ENCODE measurements at places on chromosomes 1 and 21. TPM values are rescaled to one million over a fixed set of nuclear protein-coding genes. Genes with fewer than 3 reads are reported as not detected.
A peak's percentile ranks its signal among the peaks of the same experiment; 100 is the strongest.

Gene LRRC7
- polyA plus RNA-seq = 5.1 TPM

Gene LCE2B
- polyA plus RNA-seq = not detected

Gene TTC39A
- 19.2 TPM for polyA plus RNA-seq

DNA sequence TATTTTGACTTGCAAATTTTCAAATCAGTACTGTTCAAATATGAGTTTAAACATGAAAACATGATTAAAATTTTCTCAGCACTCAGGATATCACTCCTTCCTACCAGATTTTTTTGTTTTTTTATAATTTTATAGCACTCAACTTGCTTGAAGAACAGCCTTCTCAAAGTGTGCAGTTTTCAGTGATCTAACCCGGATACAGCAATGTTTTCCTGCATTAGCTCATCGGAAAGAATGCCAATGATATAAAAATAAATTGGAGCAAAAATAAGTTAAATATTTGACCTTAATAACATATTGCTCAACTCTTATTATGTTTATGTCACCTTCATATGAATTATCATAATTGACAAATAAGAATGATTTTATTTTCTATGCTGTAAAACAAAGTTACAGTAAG lies 766.8 kb downstream of the USP25 start:
- DNase-seq = no peak
- no peaks in the 10 kb centered on the region for H3K36me3 ChIP-seq
- H3K4me1 ChIP-seq = no peaks in the 10 kb centered on the region
- no peak overlapping the region for H3K4me3 ChIP-seq

GRCh38 chr1:109832945-109833344 lies 69.2 kb upstream of the EPS8L3 start:
- no peak overlapping the region for H3K4me3 ChIP-seq
- H3K36me3 ChIP-seq = no peaks in the 10 kb centered on the region
- H3K27me3 ChIP-seq = no peaks in the 10 kb centered on the region

DNA sequence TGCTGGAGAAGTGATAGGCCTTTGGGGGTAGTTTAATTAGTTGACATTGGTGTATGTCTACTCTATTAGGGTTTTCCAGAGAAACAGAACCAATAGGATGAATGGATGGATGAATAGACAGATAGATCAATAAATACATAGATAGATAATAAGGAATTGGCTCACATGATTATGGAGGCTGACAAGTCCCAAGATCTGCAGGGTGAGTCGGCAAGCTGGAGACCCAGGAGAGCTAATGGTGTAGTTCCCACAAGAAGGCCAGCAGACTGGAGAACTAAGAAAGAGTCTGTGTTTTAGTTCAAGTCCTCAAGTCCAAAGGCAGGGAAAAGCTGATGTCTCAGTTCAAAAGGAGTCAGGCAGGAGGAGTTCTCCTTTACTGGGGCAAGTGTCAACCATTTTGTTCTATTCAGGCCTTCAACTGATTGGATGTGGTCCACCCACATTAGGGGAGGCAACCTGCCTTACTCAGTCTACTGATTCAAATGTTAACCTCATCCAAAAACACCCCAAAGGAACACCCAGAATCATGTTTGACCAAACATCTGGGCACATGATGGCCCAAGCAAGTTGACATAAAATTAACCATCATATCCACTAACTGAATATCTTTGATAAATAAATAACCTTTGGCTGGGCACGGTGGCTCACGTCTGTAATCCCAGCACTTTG lies 4.5 kb upstream of the SDE2 start:
- no peak overlapping the region for H3K4me3 ChIP-seq
- no peaks in the 10 kb centered on the region for H3K36me3 ChIP-seq
- no peak for DNase-seq

- H3K27ac ChIP-seq = no peak overlapping the region
- H3K27me3 ChIP-seq = no peaks in the 10 kb centered on the region
- no peaks in the 10 kb centered on the region for H3K36me3 ChIP-seq
- DNase-seq = peak; percentile 76
- peaks cover 49% of the 10 kb centered on the region for H3K4me1 ChIP-seq
- no peak overlapping the region for H3K4me3 ChIP-seq
Observed at GRCh38 chr1:41416552-41417334, 55.5 kb downstream of the FOXO6 start.

- no peak for DNase-seq
- no peaks in the 10 kb centered on the region for H3K4me1 ChIP-seq
- H3K4me3 ChIP-seq = no peak overlapping the region
- H3K36me3 ChIP-seq = no peaks in the 10 kb centered on the region
- no peak overlapping the region for H3K27ac ChIP-seq
Observed at GRCh38 chr1:154666051-154666790, 58.2 kb upstream of the ADAR start.

- no peak overlapping the region for H3K4me3 ChIP-seq
- peak; percentile 48 for DNase-seq
- no peaks in the 10 kb centered on the region for H3K36me3 ChIP-seq
Observed at GRCh38 chr1:1063945-1064831, 9.9 kb downstream of the RNF223 start.

- no peak overlapping the region for H3K4me3 ChIP-seq
- no peaks in the 10 kb centered on the region for H3K4me1 ChIP-seq
- no peak overlapping the region for H3K27ac ChIP-seq
- no peak for DNase-seq
Observed at GRCh38 chr1:70902211-70902610, 145.4 kb downstream of the PTGER3 start.

- H3K27ac ChIP-seq = no peak overlapping the region
- no peak overlapping the region for H3K4me3 ChIP-seq
- H3K27me3 ChIP-seq = no peaks in the 10 kb centered on the region
- no peaks in the 10 kb centered on the region for H3K4me1 ChIP-seq
- H3K36me3 ChIP-seq = peaks cover 7% of the 10 kb centered on the region
Observed at GRCh38 chr1:235675152-235675890, 25.7 kb upstream of the GNG4 start.

DNA sequence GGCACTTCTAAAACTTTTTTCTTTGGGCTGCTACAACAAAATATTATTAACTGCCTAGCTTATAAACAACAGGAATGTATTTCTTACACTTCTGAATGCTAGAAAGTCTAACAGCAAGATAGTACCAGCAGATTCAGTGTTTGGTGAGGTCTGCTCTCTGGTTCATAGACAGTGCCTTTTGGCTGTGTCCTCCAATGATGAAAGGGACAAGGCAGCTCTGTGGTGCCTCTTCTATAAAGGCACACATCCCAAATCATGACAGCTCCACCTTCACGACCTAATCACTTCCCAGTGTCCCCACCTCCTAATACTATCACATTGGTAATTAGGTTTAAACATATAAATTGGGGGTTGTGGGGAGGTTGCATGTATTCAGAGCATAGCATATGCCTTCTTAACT lies 9.5 kb downstream of the CFH start:
- H3K4me1 ChIP-seq = no peaks in the 10 kb centered on the region
- no peaks in the 10 kb centered on the region for H3K36me3 ChIP-seq
- DNase-seq = no peak

- H3K27ac ChIP-seq = peak overlapping the region; percentile 40
- peak overlapping the region; percentile 25 for H3K4me3 ChIP-seq
- no peaks in the 10 kb centered on the region for H3K36me3 ChIP-seq
Observed at GRCh38 chr1:23634840-23635651, 56.6 kb upstream of the RPL11 start.

Measured in large intestine (tissue), 12 donors.